Amniotic stem cell (primary cell): ENCODE measurements at places on chromosomes 12 and 14.

DNA sequence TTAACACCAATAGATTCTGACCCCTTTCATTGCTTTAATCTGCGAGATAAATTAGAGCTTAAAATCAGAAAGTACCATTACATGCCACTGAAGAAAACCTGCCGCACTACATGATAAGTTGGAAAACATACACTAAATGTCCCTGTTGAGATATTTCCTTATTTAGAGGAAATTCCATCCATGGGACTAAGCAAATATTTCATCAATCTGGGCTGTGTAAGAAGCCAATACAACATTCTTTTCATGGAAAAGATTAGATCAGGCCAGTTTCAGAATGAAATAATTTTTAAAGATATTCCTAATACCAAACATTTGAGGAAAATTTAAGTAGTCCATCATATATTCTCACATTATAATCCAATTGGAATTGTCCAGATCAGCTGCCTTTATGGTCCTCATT lies 112.8 kb downstream of the LLPH start:
- DNase-seq: no peak

DNA sequence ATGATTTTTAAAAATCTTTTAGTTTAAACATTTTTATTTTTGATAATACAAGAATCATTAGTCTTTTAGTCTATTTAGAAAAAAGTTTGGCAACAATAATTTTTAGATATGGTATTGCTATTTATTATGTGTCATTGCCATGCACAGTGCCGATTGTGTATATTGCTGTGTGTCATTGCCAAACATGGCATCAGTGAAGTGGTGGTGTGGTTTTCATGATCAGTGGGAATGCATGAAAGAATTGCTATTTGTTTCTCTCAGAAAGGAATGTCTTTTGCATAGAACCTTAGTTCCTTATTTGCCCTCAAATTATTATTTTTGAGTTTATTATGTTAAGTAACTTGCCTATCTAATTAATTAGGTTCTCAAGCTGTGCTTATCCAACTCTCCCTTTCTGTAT lies 397.5 kb upstream of the PDE3A start:
- no peak for DNase-seq

- no peak for DNase-seq
These were observed 63.2 kb downstream of the DIO3 start for GRCh38 chr14:101624536-101624935.

GRCh38 chr14:58637040-58637390 lies 747 bp upstream of the DACT1 start:
- peak; percentile 56 for DNase-seq

GRCh38 chr14:74202113-74202512 lies 37.1 kb upstream of the VSX2 start:
- DNase-seq: no peak

- DNase-seq: no peak
These were observed 148.4 kb downstream of the SLC25A21 start for GRCh38 chr14:37023875-37024565.

GRCh38 chr14:94823556-94824341 lies 53.8 kb upstream of the GSC start:
- DNase-seq: peak; percentile 4

DNA sequence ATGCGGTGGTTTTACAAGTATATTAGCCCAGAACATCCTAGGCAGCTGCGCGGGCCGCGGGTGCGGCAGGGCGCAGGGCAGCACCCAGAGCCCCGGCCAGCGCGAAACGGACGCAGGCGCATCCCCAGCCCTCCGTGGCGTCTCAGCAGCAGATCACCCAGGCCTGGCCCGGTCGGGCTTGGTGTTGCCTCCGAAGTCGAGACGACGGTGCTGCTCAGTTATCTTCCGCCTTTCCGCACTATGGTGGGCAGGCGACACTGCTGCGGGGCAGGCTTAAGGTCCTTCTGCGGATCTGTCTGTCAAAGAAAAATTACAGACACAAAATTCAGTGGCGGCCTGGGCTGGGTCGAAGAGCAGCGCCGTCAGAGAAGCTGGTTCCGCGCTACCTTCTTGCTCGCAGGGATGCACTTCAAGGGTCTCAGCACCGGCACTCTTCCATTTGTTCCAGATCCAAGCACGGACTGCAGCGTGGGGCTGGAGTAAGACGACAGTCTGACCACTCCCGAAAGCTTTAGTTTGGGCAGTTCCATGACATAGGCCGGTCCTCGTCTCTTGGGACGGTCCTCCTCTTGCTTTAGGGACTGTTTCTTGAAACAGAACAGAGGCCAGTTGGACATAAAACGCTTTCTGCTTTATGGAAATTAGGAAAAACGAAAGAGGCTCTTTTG lies 75.8 kb downstream of the MOK start:
- no peak for DNase-seq

DNA sequence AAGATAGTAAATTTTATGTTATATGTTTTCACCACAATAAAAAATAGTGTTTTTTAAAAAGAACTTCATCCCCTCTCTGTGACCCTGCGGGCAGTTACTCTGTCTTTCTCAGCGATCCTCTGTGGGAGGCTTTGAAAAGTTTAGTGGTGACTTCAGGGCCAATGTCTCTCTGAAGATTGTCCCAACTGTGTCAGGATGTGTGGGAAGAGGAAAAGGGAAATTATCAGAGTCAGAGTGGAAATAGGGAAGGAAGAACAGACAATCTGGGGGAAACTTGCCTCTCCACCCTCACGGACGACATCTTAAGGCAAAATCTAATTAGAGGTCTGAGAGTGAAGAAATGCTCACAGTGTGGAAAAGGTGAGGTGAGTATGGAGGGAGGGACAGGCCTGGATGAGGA lies 3.5 kb upstream of the OR10P1 start:
- DNase-seq: no peak
